Activated CD4-positive, alpha-beta T cell treated with anti-CD3 and anti-CD28 coated beads, Interleukin-10, Interleukin-2, amounts not matched to agents 100 ng/mL and 50 ng/mL, durations not matched to agents 16 hours and 8 hours (primary cell): ENCODE measurements at places on chromosomes 5 and 9.

DNA sequence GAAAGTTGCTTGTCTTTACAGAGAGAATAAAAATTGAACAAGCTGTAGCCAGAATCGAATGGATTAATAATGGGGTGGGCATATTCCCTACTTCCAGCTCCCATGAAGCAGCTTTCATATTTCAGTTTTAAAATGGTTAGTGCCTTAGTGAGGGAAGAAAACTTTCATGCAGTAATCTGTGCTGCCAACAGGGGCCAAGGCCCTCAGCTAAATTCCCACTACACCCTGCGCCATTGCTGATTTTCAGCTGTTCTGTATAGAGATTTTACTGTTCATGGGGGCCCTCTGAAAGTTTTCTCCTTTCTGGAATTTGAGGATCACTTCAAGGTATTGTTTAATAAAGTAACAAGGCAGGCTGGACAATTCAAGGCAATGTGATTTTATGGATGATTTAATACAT, 58.2 kb downstream of the CAST start:
- no peak for DNase-seq

GRCh38 chr5:56060276-56061110, 65.7 kb upstream of the IL6ST start:
- DNase-seq = peak; percentile 65

- no peak for DNase-seq
Observed at GRCh38 chr5:134131578-134132350, 17.3 kb downstream of the TCF7 start.

- DNase-seq = no peak
Observed at GRCh38 chr5:124828731-124829234, 82.3 kb upstream of the ZNF608 start.

GRCh38 chr5:5572010-5572865, 149.8 kb downstream of the ICE1 start:
- no peak for DNase-seq

DNA sequence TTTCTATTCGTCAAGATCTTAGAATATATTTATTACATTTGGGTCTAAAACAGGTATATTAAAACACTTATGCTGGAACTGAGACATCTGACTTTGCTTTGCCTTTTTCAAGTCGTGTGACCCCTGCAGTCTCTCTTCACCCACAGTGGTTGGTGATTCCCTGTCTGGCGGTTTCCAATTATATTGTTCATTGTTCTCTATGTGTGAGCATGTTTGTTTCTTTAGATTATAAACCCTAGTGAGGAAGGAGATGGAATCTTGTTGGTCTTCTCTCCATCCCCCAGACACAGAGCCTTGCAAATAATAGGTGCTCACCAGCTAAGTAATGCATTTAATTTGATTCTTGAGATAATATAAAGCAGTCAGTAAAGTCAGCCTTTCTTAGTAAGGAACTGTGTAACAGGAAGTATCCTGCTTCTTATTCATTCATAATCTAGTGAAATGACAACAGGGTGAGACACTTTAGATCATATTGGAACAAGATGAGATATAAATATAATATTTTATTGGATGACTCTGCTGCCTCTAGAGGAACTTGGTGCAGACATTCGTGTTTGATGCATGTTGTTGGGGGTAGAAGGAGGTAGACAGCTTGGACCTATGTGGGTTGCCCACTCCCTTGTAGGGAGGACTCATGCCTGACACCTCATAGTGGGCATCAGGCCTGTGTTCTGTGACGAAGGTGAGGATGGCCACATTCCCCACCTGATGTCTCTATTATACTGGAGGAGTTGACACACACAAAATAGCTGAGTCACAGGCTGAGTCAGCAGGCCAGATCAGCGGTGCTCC, 88.1 kb downstream of the FGF1 start:
- DNase-seq = peak; percentile 58

DNA sequence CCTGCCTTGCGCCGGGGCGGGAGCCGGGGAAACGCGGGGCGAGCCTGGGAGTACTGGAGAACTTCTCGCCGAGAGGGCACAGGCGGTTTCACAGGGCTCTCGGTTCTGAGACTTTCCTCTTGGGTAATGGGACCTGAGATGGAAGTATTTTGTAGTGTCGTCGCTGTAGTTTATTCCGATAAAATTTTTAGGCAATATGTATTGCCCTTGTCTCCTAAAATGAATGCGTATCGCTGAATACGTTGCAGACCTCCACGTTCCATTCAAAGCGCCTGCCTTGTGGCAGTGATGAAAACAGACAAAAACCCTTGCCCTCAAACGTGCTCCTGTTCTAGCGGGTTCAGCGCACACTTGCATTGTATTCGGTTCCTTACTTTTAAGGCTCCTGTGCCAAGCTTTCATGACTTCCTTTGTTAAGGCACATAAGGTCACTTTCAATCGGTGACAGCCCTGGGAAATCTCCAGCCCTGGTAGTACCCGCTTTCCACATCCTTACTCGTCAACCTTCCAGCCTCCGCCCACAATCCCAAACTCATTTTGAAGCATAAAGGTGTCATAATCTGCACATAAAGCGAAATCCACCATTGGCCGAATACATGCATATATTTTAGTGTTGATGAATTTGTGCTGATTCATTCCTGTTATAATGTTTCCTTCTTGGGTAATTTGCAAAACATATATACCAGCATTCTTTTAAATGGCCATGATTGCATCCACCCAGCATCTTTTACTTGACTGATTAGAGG, 694 bp downstream of the RMI1 start:
- DNase-seq = peak; percentile 56

GRCh38 chr9:92734931-92735635, 29.6 kb downstream of the BICD2 start:
- DNase-seq = no peak

DNA sequence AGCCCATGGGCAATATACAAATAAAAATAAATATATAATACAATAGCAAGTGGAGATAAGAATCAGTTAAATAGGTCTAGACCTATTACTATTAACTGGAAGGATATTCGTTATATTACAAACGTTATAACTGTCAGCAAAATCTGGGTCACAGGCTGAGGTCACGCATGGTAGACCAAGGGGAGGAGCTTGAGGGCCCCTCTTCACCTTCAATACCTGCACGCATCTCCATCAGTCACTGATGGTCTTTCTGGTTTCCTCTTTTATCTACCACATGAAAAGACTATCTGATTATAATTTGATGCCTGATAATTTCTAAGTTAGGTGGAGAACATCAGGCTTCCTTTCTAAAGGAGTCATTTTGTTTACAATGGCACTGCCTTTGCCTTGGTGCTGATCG, 43.2 kb downstream of the MAT2B start:
- DNase-seq = no peak

- DNase-seq = no peak
Observed at GRCh38 chr5:166712447-166713185, 1578.8 kb upstream of the WWC1 start.

DNA sequence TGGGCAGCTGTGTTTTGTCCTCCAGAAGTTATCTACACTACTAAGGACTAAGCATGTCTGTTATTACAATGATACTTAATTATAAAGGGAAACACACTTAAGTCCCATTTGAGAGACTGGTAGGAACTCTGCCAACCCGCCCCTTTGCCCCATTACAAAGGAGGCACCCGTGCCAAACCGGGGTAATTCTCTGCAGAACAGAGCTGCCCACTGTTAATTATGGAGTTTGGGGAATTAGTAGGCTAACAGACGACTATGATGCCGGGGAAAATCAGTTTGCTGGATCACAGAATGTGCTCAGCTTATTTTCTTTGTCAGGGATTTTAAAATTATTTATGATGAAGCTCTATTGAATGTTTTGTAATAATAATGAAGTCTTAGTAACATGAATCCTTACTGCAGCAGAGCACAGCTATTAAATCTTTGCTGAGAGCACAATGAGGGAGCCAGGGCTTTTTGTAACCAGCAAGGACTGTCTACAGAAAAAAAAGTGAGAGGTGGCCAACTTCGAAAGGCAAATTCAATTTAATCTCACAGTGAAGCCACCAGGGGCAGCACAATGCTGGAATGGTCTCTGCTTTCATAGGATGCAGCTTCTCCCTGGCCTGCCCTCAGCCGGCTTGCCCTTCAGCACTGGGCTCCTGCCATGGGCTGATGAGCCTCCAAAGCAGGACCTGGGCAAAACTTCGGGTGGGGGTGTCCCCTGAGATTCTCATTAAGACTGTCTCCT, 134.5 kb downstream of the GNAQ start:
- no peak for DNase-seq

GRCh38 chr9:36132086-36132485, 4.4 kb upstream of the GLIPR2 start:
- no peak for DNase-seq
